ENCODE measurements at places on chromosomes 13 and 19.

- DNase-seq = no peak
These were observed 550 bp downstream of the ZNF383 start for GRCh38 chr19:37218592-37218935.

DNA sequence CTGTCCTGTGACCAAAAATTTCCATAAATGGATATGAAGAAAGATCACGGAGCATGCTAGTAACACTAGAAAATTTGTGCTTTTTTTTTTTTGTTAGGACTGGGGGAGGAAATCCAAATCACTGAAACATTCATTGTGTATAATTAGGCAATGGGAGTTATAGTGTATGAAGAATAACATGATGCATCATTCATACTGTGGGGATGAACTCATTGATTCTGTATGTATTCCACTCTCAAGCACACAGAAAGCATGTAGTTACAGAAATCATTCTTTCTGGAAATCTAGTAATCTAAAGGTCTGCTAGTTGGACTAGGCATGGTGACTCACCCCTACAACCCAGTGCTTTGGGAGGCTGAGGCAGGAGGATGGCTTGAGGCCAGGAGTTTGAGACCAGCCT is 749.7 kb downstream of the DIAPH3 start:
- DNase-seq = no peak

GRCh38 chr13:42377640-42378382 is 105.9 kb downstream of the AKAP11 start:
- no peak for DNase-seq

DNA sequence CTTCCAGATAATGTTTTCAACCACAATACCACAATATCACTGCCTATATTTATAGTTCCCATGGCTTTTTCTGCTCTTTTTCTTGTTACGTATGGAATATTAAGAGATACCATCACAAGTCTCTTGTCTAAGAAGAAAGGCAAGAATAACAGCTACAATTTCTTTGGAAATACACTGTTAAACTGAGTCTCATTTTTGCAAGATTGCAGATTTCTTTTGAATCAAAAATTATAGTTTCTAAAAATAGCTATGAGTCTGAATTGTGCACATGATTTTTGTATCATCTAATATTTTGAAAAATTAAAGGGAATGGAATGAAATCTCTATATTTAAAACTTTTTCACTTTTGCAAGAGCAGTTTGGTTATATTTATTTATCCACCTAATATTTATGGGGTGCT is 1120.8 kb downstream of the EFNB2 start:
- no peak for DNase-seq

- DNase-seq = no peak
These were observed 2.1 kb downstream of the KCNK6 start for GRCh38 chr19:38321646-38322196.

DNA sequence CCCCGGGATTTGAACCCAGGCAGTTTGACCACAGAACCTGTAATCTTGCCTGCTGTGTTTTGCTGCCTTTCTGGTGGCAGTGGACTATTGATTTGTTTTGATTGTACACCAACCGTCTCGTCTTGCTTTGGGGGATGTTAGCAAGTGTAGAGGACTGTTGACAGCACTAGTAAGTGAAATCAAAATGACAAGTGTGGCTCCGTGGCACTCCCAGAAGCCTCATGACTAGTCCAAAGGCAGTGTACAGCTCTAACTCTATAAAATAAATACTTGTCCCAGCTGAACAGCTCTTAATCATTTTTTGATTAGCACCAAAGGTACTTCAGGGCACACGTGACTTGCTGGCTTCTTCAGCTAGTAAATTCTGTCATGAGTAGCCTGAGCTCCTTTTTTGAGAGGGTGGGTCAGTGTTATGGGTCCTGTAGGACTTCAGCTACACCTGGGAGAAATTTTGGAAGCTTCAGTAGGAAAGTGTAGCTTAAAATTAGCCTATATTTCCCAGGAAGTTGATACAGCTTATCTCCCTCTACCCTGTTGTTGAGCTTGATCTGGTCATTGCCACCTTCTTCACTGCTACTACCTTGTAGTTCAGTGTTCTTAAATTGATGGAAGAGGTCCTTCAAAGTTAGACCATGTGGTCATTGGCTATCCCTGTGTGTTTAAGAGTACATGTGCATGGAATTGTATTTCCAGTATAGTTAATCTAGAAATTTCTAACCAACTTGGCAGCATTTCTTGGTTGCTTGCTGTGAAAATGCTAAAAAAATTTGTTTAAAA is 15.1 kb downstream of the TM9SF2 start:
- DNase-seq = no peak

- DNase-seq = no peak
These were observed 78.9 kb downstream of the FLT1 start for GRCh38 chr13:28415994-28416421.

- DNase-seq = no peak
These were observed 505.3 kb downstream of the COG6 start for GRCh38 chr13:40160618-40161350.

DNA sequence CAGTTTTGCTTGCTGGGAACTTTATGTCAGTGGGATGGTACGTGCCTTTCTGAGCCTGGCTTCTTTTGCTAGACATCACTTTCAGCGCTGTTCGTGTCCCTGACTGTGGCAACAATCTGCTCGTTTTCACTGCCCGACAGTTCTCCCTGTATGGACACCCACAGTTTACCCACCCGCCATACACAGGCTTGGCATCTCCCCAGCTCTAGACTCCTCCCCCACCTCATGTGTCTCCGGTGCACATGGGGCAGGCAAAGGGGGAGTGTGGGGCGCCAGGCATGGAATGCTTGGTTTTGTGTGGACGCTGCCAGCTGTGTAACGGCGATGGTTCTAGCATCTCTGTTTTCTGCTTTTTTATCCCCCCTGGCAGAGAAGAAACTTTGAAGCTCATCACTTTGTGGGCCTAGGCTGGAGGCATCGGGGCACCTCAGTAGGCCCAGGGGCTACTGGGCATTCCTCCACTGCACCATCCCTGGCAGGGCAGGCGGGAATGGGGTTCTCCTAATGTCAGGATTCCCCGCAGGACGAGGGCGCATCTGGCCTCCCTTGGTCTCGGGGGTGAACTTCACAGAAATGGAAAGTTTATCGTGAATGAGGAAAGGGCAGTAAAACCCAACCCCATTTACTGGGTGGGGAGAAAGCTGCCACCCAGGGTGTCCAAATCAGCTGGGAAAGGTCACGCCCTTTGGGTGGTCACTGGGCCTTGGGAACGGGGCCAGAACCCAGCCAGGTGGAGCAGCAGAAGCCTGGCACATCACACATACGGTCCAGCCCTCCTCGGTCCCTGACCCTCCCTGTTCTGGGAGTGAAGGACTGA is 60.8 kb downstream of the CEBPG start:
- no peak for DNase-seq

GRCh38 chr19:18152442-18152816 is 534 bp upstream of the PIK3R2 start:
- peak; percentile 100 for DNase-seq

GRCh38 chr19:4474514-4475022 is 2.5 kb downstream of the HDGFL2 start:
- DNase-seq = peak; percentile 70

GRCh38 chr13:110983241-110983640 is 68.4 kb upstream of the ANKRD10 start:
- no peak for DNase-seq

DNA sequence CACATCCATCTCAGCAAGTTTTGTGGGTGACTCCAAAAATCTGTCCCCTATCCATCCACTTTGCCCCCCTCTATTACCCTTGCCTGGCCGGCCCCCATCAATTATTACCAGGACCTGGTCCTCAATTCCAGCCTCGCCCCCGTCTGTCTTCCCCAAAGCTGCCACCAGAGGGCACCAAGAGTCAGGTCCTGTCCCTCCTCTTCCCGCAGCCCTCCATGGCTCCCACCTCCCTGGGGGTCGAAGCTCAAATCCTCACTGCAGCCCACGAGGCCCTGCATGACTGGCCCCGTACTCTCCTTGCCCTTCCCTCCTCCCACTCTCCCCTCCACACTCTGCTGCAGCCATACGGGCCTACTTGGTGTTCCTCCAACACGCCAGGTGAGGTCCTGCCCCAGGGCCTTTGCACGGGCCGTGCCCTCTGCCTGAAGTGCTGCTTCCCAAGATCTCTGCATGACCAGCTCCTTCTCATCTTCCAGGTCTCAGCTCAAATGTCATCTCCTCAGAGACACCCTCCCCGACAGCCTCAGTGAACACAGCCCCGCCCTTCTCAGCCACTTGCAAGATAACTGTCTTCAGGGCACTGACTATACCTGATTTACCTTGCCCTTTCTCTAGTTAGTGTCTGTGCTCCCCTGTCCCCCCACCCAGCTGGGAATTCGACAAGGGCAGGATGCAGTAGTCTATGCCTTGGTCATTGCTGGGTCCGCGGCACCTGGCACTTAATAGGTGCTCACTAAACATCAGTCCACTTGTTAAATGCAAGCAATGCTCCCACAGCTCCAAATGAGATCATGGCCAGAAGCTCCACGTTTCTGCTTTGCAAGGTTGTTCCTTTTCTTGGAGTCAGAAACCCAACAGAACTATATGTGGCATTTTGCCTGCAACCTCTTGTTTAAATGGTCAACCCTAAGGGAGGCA is 16.8 kb upstream of the SEMA6B start:
- peak; percentile 85 for DNase-seq

DNA sequence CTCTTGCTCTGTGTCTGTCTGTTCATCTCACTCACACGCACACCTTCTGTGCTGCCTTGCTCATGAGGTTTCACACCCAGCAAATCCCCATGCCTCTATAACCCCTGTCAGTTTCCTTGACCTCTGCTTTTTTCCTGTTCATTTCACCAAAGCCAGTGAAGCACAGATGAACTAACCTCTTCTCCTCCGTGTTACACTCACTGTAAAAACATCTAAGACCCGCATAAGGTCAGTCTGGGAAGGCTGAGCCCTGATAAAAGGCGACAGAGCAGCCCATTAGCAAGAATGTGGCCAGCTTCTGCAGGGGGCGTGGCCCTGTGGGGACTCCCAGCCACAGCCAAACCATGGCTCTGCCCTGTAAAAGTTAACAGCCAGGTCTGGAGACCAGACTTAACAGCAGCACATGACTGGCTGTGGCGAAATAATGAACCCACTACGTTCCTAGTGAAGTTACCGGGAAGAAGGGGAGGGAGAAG is 42.8 kb upstream of the NPAS1 start:
- DNase-seq = peak; percentile 91

GRCh38 chr19:35542209-35542608 is 3.2 kb upstream of the TMEM147 start:
- DNase-seq = no peak

DNA sequence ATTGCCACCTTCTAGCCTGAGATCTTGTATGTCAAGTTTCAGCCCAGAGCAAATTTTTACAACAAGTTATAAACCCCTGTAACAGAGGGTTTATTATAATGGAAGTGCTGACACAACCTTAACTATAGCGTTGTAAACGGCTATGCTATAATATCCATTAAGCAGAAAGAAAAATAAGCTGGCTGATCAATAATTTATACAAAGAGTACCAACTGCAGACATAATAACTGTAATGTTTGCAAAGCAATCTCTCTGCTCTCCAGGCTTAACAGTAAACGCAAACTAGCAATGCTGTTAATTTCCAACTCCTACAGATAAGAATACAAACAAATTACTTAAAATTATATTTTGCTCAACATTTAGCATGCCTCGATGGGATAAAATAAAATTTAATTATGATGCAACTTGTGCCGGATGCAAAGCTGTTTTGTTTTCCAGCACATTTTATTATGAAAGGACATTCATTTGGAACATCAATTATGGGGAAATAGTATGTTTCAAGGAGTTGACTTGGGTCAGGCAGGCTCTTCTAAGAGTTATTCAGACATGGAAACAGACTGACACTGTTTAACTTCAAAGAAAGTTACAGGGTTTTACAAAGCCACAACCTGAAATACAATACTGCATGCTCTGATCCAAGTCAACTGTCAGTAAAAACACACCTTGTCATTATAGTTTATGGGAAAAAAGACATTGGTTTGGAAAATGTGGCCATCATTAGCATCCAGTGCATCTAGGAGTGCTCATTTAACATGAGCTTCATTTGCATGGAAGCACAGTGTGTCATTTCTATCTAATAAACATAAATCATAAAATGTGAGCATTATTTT is 6.6 kb upstream of the DACH1 start:
- no peak for DNase-seq

- peak; percentile 78 for DNase-seq
These were observed 32.6 kb upstream of the GATAD2A start for GRCh38 chr19:19372656-19373416.

GRCh38 chr19:937259-937694 is 11.4 kb downstream of the ARID3A start:
- no peak for DNase-seq

- DNase-seq = no peak
These were observed 108.3 kb downstream of the SLITRK5 start for GRCh38 chr13:87779426-87779825.

DNA sequence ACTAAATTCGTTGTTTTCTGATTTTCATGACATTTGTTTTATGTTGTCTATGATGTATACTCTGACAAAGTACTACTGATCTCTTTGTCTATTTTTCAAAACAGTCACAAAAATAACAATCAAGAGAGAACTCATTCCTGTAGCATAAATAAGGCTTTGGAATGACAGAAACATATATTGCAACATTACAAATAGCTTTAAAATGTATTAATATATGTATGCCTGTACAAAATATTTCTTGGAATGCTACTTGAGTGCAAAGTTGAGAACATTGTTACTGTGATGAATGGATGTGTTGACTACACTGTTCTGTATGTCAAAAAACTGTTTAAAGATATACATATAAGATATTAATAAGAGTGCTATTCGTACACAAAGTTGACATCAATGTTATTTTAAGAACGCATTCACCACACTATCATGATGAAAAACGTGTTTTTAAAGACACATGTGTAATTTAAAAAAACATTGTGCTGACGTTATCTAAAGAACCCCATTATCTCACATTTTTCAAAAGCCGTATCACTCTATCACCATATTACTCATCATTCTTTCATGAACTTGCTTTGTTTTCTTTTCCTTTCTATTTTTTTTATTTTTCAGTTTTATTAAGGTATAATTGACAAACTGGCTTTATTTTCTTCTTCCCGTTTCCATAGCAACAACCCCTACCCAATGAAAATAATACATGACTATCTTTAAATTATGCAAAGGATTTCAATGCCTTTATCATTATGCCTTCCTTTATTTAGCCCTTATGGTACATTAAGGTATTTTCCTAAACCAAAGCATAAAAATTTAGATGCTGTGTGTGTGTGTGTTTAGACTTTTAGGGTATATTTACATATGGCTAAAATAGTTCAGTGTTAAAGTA is 918.8 kb downstream of the SLITRK1 start:
- no peak for DNase-seq

DNA sequence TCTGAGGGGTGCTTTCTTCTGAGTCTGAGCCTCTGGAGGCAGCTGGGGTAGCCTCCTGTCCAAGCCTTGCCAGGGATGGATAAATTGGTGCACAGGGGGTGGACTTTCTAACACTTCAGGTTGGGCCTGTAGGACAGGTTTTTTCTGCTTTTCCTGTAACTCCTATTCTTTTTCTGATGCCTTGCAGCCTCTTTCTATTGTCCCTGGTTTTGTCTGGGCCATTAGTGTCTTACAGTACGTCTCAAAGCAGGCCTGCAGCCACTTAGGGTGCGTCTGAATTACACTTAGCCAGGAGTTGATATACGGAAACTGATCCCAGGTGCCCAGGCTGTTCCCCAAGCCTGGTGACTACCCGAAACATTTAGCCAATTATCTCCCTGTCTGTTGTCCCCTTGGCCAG is 213.3 kb upstream of the HTR2A start:
- DNase-seq = peak; percentile 71
